ENCODE measurements at places on chromosomes 4 and X. TPM values are rescaled to one million over a fixed set of nuclear protein-coding genes. Genes with fewer than 3 reads are reported as not detected.

The LARP1B gene
- 7.9 TPM for polyA plus RNA-seq

DNA sequence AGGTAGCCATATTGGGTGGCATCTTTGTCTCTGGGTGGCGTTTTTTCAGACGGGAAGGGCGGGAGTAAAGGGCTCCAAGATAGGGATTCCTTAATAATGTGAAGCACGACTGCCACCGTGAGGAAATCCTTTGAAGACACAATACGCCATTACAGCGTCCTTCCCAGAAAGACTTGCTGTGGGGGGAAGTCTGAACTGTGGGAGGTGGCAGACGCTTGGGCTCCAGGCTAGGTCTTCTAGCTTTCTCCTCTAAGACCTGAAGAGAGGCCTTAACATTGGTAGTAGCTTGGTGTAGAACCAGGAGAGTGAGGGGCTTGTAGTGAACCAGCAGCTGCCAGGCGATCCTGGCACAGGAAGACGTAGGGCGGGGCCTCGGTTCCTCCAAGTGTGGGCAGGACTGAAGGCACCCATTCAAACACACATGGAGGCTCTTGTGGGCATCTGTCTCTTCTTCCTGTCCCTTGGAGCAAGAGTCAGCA is 197.3 kb downstream of the OR13H1 start:
- no peaks in the 10 kb centered on the region for H3K4me1 ChIP-seq
- H3K4me3 ChIP-seq = peak overlapping the region; percentile 58
- H3K27me3 ChIP-seq = no peaks in the 10 kb centered on the region
- DNase-seq = peak; percentile 81
- H3K27ac ChIP-seq = peak overlapping the region; percentile 83

- no peak overlapping the region for H3K4me3 ChIP-seq
- no peak overlapping the region for H3K27ac ChIP-seq
- H3K27me3 ChIP-seq = no peaks in the 10 kb centered on the region
- no peak for DNase-seq
- no peaks in the 10 kb centered on the region for H3K36me3 ChIP-seq
- no peaks in the 10 kb centered on the region for H3K4me1 ChIP-seq
Observed at GRCh38 chr4:85658766-85659439, 184.0 kb downstream of the ARHGAP24 start.

DNA sequence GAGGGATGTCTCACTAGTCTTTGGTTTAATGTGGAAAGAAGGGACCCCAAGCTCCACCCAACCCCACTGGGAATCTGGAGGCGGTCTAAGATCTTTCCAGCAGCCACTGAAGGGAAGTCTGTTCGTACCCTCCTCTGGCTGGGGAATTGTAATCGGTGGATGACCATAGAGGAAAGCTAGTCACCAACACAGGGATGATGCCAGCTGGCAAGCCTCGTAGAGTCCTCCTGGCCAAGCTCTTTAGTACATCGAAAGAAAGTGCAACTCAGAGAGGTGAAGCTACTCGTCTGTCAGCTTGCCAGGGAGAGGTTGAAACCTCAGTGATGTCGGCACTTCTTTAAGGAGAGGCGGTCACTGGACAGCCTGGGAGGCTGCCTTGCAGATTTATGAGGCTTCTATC is 58.7 kb downstream of the MAMLD1 start:
- no peak overlapping the region for H3K4me3 ChIP-seq
- no peaks in the 10 kb centered on the region for H3K27me3 ChIP-seq
- no peak overlapping the region for H3K27ac ChIP-seq
- DNase-seq = peak; percentile 29
- H3K4me1 ChIP-seq = no peaks in the 10 kb centered on the region
- no peaks in the 10 kb centered on the region for H3K36me3 ChIP-seq

DNA sequence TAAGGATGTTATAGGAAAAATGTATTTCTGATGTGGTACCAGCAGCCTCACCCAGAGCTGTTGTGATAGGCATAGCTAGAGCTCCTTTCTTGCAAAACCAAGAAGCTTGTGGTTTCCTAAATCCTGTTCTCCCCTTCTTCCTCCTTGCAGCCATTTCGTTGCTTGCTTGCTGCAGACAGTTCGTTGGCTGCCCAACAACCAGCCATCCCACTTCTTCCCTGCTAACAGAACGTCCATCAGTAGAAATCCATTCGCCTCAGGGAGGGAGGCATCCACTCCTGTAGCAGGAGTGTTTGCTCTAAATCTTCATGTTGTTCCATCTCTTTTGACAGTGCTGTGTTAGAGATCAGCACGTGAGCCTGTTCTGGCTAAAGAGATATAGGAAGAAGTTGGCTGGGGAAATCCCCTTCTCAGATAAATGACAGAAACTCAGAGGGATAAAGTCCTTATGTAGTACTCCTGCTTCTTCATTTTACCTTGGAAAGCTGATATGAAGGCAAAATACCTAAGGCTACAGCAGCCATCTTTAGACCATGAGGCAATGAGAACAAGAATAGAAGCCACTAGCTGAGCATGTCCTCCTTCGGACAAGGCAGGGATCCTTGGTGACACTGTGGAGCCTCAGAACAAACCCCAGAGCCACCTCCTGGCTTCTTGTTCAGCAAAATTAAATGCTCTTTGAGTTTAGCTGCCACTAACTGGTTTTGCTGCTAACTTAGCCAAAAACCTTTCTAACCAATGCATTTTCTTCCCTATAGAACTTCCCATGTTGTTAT is 68.4 kb upstream of the RELL1 start:
- H3K4me3 ChIP-seq = no peak overlapping the region
- DNase-seq = no peak
- H3K27me3 ChIP-seq = peaks cover 21% of the 10 kb centered on the region
- no peaks in the 10 kb centered on the region for H3K4me1 ChIP-seq
- no peaks in the 10 kb centered on the region for H3K36me3 ChIP-seq

DNA sequence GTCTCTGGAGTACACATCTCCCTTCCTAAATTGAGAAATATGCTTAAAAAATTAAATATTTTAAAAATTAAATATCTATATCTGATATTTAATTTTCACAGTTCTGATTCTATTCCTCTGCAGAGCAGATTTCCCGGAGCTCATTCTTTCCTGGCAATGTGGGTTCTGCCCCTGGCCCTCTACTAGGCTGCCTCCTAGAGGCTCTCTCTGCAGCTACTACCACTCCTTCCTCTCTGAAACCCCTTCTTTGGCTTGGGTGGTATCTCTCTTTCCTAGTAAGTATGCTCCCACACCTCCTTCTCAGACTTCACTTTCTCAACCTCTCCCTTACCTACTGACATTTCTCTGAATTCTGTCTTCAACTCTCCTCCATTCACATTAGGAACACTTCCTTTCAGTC is 45.3 kb downstream of the RPGR start:
- H3K4me1 ChIP-seq = peaks cover 3% of the 10 kb centered on the region
- no peaks in the 10 kb centered on the region for H3K27me3 ChIP-seq
- no peak overlapping the region for H3K27ac ChIP-seq
- no peak overlapping the region for H3K4me3 ChIP-seq

- no peak for DNase-seq
- H3K27ac ChIP-seq = no peak overlapping the region
- H3K4me1 ChIP-seq = no peaks in the 10 kb centered on the region
- no peaks in the 10 kb centered on the region for H3K27me3 ChIP-seq
- H3K36me3 ChIP-seq = no peaks in the 10 kb centered on the region
Observed at GRCh38 chrX:96578781-96579180, 105.9 kb upstream of the DIAPH2 start.

DNA sequence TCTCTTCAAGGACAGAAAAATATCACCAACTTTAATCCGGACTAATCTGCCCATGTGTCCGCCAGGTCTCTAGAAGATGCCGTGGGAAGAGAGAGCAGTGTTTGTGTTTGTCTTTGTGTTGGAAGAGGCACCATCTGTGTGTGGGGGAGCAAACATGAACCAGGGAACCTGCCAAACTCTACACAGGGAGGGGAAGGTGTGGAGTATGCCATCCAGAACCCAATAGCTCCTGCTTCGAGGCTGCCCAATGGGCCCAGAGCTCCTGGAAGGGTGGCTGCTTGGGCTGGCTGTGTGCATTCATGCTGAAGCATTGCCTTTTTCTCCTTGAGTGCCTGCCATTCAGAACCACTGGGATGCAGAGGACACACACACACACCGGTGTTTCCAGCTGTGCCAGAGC is 536.2 kb downstream of the MID1IP1 start:
- no peaks in the 10 kb centered on the region for H3K36me3 ChIP-seq
- peaks cover 5% of the 10 kb centered on the region for H3K27me3 ChIP-seq
- no peaks in the 10 kb centered on the region for H3K4me1 ChIP-seq
- H3K4me3 ChIP-seq = no peak overlapping the region
- no peak for DNase-seq

DNA sequence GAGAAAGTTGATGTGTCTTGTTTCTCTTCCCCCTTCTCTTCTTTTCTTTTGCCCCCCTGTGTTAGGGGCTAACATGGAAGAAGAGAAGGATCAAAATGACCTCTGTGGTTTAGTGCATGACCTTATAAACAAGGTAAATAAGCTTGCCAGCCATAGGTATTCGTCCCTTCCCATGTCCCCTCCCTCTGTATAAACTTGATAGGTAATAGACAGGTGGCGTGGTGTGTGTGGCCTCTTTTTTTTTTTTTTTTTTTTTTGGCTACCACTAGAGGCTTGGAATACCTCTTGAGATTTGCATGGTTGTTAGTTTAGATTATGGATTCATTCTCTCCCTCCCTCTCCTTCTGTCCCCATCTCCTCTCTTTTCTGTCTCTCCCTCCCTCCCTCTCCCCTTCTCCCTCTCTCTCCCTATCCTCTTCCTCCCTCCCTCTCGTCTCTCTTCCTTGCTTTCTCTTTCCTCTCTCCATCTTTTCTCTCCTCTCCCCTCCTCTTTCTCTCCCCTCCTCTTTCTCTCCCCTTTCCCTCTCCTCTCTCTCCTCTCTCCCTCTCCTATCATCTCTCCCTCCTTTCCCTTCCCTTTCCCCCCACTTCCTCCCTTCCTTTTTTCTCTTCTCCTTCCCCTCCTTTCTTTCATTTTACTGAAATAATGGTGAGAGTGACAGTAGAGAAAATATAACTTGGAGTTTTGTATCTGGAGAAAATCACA is 134.4 kb downstream of the AFF1 start:
- H3K4me3 ChIP-seq = no peak overlapping the region
- no peak overlapping the region for H3K27ac ChIP-seq
- DNase-seq = no peak
- H3K4me1 ChIP-seq = peaks cover 3% of the 10 kb centered on the region

GRCh38 chrX:15167826-15168225 is 102.1 kb downstream of the ASB9 start:
- no peaks in the 10 kb centered on the region for H3K36me3 ChIP-seq
- no peaks in the 10 kb centered on the region for H3K4me1 ChIP-seq
- no peak for DNase-seq
- no peak overlapping the region for H3K4me3 ChIP-seq

DNA sequence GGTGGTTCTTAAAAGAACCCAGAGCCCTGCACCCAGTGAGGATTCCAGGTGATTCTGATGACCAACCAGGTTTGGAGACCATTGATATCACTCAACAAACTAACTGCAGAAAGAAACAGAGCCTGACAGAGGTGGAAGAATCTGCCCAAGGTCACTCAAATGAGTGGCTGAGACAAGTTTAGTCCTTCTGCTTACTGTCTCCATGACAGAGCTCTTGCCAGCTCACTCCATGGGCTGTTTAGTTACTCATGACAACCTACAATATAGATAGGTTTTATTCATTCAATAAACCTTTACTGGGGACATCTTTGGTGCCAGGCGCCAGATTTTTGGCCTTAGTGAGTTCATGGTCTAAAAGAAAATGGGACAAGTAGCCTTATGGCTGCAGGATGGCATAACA is 124.3 kb downstream of the RAB28 start:
- H3K36me3 ChIP-seq = no peaks in the 10 kb centered on the region
- H3K4me3 ChIP-seq = no peak overlapping the region
- no peak overlapping the region for H3K27ac ChIP-seq
- peaks cover 2% of the 10 kb centered on the region for H3K4me1 ChIP-seq
- no peaks in the 10 kb centered on the region for H3K27me3 ChIP-seq

The MAOA gene
- polyA plus RNA-seq = 0.14 TPM

The TREX2 gene
- polyA plus RNA-seq = 0.84 TPM

- no peaks in the 10 kb centered on the region for H3K36me3 ChIP-seq
- no peaks in the 10 kb centered on the region for H3K4me1 ChIP-seq
- no peak for DNase-seq
- H3K27me3 ChIP-seq = no peaks in the 10 kb centered on the region
- no peak overlapping the region for H3K27ac ChIP-seq
Observed at GRCh38 chrX:127726227-127726626, 326.0 kb downstream of the ACTRT1 start.

DNA sequence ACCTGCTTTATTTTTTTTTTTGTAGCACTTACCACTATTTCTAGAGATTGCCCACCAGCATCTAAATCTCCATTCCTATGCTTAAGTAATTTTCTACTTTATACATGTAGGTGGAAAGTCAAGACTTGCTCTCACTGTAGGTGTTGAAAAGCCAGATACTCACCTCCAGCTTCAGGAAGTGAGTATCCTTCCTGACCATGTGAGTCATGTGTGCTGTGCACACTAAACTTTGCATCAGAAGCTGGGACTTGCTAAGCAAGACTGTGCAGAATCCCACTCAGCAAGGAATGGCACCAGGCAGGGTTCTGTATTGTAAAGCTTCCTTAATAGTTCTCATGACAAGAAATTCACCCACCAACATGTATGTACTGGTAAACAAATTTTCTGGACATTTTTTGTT is 151.8 kb downstream of the POU4F2 start:
- H3K27me3 ChIP-seq = no peaks in the 10 kb centered on the region
- H3K4me1 ChIP-seq = no peaks in the 10 kb centered on the region
- no peaks in the 10 kb centered on the region for H3K36me3 ChIP-seq
- no peak overlapping the region for H3K4me3 ChIP-seq

Measured in IMR-90 (cell line).